Stimulated activated CD8-positive, alpha-beta memory T cell treated with anti-CD3 and anti-CD28 coated beads, Interleukin-15, amount 100 ng/mL, for 24 hours (primary cell): ENCODE measurements at places on chromosomes 2 and 18.

DNA sequence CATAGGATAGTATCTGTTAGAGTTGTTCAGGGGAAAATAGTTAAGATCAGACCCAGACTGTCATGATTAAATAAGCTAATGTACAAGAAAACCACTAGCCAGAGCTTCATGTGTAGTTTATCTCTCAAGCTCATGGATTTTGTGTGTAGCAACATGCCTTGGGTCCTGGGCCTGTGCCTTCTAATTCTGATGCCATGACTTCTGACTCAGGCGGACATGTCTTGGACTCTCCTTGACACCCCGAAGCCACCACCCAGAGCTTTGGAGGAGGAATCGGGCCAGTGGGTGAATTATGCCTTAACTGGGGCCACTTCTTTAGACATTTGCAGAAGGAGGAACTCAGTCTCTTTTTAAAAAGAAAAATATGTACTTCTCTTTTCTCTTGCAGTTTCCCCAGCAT, 68.7 kb downstream of the NPAS2 start:
- DNase-seq: no peak

- no peak for DNase-seq
Measured at GRCh38 chr2:1846046-1847015, 102.0 kb upstream of the PXDN start.

DNA sequence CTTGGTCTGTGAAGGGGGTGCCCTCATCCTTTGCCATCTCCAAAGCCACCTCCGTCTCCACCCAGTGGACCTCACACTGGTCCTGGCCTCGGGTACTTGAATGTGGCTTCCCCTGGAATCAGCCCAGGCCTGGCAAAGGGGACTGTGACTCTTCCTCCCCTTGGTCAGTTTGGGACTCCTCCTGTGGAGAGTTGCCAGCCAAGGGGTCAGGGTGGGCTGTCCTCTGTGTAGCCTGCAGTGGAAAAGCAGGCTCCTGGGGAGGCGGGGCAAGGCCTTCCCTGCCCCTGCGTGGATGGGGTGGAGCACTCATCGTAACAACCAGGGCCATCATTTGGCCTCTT, 59.8 kb downstream of the INHBB start:
- DNase-seq: no peak

DNA sequence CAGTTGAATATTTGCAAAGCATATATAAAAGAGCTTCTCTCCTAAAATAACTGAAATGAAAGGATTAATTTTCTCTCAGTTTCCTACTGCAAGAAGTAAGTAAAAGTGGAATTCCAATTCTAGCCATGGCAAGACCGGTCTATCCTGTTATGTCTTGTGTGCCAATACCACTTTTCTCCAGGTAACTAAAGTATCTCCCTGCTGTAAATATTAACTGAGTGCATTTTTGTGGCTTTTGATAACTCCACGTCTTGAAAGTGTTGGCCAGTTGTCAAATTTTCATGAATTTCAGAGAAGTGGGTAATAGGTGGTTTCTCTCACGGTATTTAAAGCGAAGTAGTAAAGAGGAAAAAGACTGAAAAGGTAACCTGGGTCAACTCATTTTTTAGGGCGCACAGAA, 225.9 kb downstream of the NEDD4L start:
- DNase-seq: no peak

GRCh38 chr2:11920993-11921583, 174.7 kb downstream of the LPIN1 start:
- DNase-seq: no peak

GRCh38 chr2:85972355-85972754, 83.6 kb upstream of the ST3GAL5 start:
- DNase-seq: no peak

DNA sequence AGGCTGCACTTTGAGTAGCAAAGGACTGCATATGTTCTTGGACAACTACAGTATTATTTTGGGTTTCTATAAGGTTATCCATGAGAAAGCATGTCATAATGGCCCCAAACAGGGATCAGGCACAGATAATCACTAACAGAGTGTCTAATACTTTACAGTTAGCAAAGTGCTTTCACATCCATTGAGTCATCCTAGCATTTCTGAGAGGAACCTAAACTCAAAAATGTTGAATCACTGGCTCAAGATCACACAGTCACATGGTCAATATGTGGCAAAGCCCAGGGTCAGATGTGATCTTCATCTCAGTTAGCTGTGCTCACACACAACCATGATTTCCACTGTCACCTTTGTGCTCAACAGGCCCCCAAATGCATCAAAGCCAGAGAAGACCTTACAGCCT, 156.1 kb upstream of the VRK2 start:
- no peak for DNase-seq

GRCh38 chr2:104641786-104642185, 212.1 kb upstream of the POU3F3 start:
- DNase-seq: no peak

- DNase-seq: no peak
Measured at GRCh38 chr2:18861951-18862350, 272.6 kb upstream of the NT5C1B start.

- no peak for DNase-seq
Measured at GRCh38 chr2:100884145-100884621, 64.2 kb downstream of the NPAS2 start.

- no peak for DNase-seq
Measured at GRCh38 chr2:41962922-41963622, 84.7 kb upstream of the PKDCC start.
